MCF 10A (cell line): ENCODE measurements at places on chromosomes 12 and 14.

- H3K36me3 ChIP-seq = peaks cover 12% of the 10 kb centered on the region
- H3K27ac ChIP-seq = peak overlapping the region; percentile 75
- DNase-seq = no peak
These were observed 30.8 kb downstream of the PAWR start for GRCh38 chr12:79659961-79660431.

GRCh38 chr14:49221316-49221715, 364.9 kb downstream of the RPS29 start:
- DNase-seq = peak; percentile 32
- H3K36me3 ChIP-seq = no peaks in the 10 kb centered on the region
- H3K27me3 ChIP-seq = no peaks in the 10 kb centered on the region
- no peak overlapping the region for H3K27ac ChIP-seq

- H3K4me3 ChIP-seq = no peak overlapping the region
- no peaks in the 10 kb centered on the region for H3K4me1 ChIP-seq
- H3K27ac ChIP-seq = no peak overlapping the region
- H3K27me3 ChIP-seq = no peaks in the 10 kb centered on the region
These were observed 47.8 kb upstream of the LTA4H start for GRCh38 chr12:96083020-96083719.

DNA sequence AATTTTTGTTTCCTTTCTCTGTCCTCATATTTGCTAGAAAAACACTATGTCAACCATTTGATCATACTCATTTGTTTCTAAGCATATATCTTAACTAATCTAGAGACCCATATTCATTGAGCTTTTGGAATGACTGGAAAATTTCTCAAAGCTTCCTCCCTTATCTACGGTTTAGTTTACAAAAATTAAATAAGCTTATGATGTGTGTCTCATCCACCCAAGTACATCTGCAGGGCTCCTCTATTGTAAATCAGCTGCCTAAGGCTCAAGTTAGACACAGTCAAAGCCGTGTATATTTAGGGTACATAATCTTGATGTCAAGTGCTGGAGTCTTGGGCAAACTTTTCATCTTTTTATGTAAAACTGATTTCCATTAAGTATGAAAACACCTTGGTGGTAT, 370.5 kb downstream of the DIO2 start:
- peaks cover 44% of the 10 kb centered on the region for H3K27me3 ChIP-seq
- no peak overlapping the region for H3K4me3 ChIP-seq
- DNase-seq = no peak
- H3K4me1 ChIP-seq = no peaks in the 10 kb centered on the region

GRCh38 chr12:121050725-121051124, 11.7 kb upstream of the OASL start:
- H3K27me3 ChIP-seq = peaks cover 4% of the 10 kb centered on the region
- no peak overlapping the region for H3K4me3 ChIP-seq
- no peak for DNase-seq
- no peak overlapping the region for H3K27ac ChIP-seq
- H3K36me3 ChIP-seq = no peaks in the 10 kb centered on the region
- H3K4me1 ChIP-seq = no peaks in the 10 kb centered on the region

GRCh38 chr14:94738751-94739150, 31.2 kb downstream of the GSC start:
- H3K4me1 ChIP-seq = no peaks in the 10 kb centered on the region
- no peak overlapping the region for H3K4me3 ChIP-seq
- H3K27ac ChIP-seq = no peak overlapping the region

DNA sequence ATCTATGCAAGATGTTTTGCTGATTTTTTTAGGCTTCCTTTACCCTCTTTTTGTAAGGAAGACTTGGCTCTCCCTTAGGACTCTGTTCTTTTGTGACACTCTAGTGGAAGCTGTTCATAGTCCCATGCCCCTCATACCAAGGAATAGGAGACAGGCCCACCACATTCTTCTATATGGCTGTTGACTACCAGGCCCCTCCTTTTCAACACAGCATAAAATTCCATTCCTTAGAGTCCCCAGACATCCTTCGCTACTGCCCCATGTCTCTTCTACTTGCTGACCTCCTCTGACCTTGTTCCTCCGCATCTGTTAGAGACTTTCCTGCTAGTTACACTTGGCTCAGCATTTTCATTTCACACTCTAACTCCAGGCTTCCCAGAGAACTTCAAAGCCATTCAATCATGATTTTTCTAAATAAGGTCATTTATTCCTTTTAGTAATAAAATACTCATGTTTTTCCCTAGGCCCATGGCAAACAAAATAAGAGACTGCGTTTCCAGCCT, 9.7 kb downstream of the PIK3C2G start:
- no peak for DNase-seq
- H3K4me1 ChIP-seq = peaks cover 23% of the 10 kb centered on the region
- H3K4me3 ChIP-seq = peak overlapping the region; percentile 3
- peaks cover 6% of the 10 kb centered on the region for H3K36me3 ChIP-seq
- H3K27me3 ChIP-seq = no peaks in the 10 kb centered on the region
- H3K27ac ChIP-seq = peak overlapping the region; percentile 33

DNA sequence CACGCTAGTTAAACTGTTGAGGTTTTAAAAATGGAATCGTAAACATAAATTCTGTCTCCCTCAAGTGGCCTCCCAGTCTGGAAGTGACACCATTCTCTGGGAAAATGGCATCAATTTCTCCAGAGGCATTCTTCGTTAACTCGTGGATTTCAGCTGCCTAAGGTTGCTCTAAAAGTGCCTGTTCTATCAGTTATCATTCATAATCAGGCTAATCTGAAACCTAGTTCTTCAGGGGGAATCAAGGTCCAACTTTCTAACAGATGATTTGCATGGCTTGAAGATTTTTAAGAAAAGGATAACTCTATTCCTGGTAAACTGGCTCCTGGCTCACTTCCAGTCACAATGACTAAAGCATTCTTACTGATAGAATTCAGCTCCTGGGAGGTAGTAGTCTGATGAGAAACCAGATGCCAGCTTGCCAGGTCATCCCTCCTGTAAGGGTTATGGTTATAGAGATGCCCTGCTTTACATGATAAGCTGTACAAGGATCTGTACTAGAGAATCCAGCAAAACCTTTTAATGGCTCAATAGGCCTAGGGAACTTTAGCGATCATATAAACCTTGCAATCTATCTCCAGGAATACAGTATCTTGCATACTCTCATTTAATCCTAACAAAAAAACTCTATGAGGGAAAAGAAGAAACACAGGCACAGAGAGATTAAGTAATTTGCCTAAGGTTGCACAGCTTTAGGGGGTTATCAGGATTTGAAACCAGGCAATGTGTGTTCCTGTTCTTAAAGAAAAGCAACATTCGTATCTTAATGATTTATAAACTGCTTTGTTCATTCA, 1.5 kb downstream of the L3HYPDH start:
- peaks cover 27% of the 10 kb centered on the region for H3K36me3 ChIP-seq
- H3K4me1 ChIP-seq = peaks cover 27% of the 10 kb centered on the region
- peak overlapping the region; percentile 89 for H3K4me3 ChIP-seq
- no peaks in the 10 kb centered on the region for H3K27me3 ChIP-seq
- peak overlapping the region; percentile 86 for H3K27ac ChIP-seq

GRCh38 chr12:6827437-6827911, 733 bp upstream of the P3H3 start:
- DNase-seq = peak; percentile 87
- peaks cover 29% of the 10 kb centered on the region for H3K4me1 ChIP-seq
- peaks cover 94% of the 10 kb centered on the region for H3K27me3 ChIP-seq
- no peak overlapping the region for H3K27ac ChIP-seq
- no peaks in the 10 kb centered on the region for H3K36me3 ChIP-seq

DNA sequence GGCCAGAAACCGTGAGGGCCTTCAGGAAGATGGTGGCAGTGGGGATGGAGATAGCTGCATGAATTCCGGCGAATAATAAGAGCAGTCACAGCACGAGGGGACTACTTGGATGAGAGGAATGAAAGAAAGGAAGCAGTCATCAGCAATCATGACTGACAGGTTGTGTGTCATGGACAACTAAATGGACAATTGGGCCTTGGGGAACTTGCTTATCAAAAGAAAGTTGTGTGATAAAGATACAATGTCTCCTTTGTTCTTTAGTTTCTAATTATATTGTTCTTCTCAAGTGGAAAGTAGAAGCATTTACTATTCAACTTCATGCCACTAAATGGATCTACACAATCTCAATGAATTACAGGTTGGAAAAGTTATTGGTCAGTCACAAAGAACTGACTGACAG, 130.5 kb downstream of the TMTC1 start:
- H3K36me3 ChIP-seq = peaks cover 100% of the 10 kb centered on the region
- H3K27ac ChIP-seq = peak overlapping the region; percentile 76

- no peaks in the 10 kb centered on the region for H3K36me3 ChIP-seq
- no peak overlapping the region for H3K4me3 ChIP-seq
- DNase-seq = no peak
These were observed 30.6 kb upstream of the C14orf180 start for GRCh38 chr14:104548802-104549535.

GRCh38 chr12:79874665-79875064, 60.2 kb downstream of the PPP1R12A start:
- H3K4me1 ChIP-seq = no peaks in the 10 kb centered on the region
- H3K4me3 ChIP-seq = no peak overlapping the region
- DNase-seq = no peak
- H3K36me3 ChIP-seq = peaks cover 6% of the 10 kb centered on the region

GRCh38 chr12:130970165-130970907, 16.6 kb downstream of the ADGRD1 start:
- peaks cover 6% of the 10 kb centered on the region for H3K36me3 ChIP-seq
- H3K27me3 ChIP-seq = peaks cover 13% of the 10 kb centered on the region
- H3K27ac ChIP-seq = no peak overlapping the region
- no peak overlapping the region for H3K4me3 ChIP-seq
- DNase-seq = no peak

- H3K27me3 ChIP-seq = no peaks in the 10 kb centered on the region
- H3K36me3 ChIP-seq = no peaks in the 10 kb centered on the region
- H3K4me1 ChIP-seq = no peaks in the 10 kb centered on the region
- no peak for DNase-seq
- no peak overlapping the region for H3K27ac ChIP-seq
- no peak overlapping the region for H3K4me3 ChIP-seq
These were observed 168.1 kb downstream of the ADGRD1 start for GRCh38 chr12:131121705-131122405.

- no peak overlapping the region for H3K27ac ChIP-seq
- no peaks in the 10 kb centered on the region for H3K36me3 ChIP-seq
- H3K4me1 ChIP-seq = peaks cover 42% of the 10 kb centered on the region
- DNase-seq = no peak
- no peaks in the 10 kb centered on the region for H3K27me3 ChIP-seq
- no peak overlapping the region for H3K4me3 ChIP-seq
These were observed 2.1 kb downstream of the TNFAIP2 start for GRCh38 chr14:103125098-103126070.

- no peak overlapping the region for H3K4me3 ChIP-seq
- peaks cover 7% of the 10 kb centered on the region for H3K4me1 ChIP-seq
- H3K36me3 ChIP-seq = no peaks in the 10 kb centered on the region
These were observed 2.2 kb upstream of the PTGDR start for GRCh38 chr14:52265253-52265652.

- no peak overlapping the region for H3K4me3 ChIP-seq
- no peaks in the 10 kb centered on the region for H3K27me3 ChIP-seq
- DNase-seq = no peak
- H3K36me3 ChIP-seq = no peaks in the 10 kb centered on the region
These were observed 4.7 kb upstream of the HOXC10 start for GRCh38 chr12:53980104-53980801.

DNA sequence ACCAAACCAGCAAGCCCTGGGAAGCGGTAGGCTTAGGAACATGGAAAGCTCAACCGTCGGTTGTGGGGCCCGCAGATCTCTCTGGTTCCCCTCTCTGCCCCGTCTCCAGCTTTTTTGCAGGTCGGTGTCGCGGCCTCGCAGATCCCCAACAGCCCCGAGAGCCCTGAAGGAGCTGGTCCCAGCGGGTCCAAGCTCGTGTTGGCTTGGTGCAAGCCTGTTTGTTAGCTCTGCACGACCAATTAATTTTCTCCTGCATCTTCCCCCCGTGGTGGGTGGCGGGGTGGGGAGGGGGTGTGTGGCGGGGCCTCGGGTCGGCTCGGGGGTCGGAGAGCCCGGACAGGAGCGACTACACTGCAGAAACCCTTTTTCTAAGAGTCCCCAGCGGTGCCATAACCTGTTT, 449 bp upstream of the SLC24A4 start:
- no peak overlapping the region for H3K27ac ChIP-seq
- H3K4me1 ChIP-seq = no peaks in the 10 kb centered on the region
- H3K36me3 ChIP-seq = peaks cover 6% of the 10 kb centered on the region
- H3K27me3 ChIP-seq = peaks cover 36% of the 10 kb centered on the region
- H3K4me3 ChIP-seq = peak overlapping the region; percentile 53

DNA sequence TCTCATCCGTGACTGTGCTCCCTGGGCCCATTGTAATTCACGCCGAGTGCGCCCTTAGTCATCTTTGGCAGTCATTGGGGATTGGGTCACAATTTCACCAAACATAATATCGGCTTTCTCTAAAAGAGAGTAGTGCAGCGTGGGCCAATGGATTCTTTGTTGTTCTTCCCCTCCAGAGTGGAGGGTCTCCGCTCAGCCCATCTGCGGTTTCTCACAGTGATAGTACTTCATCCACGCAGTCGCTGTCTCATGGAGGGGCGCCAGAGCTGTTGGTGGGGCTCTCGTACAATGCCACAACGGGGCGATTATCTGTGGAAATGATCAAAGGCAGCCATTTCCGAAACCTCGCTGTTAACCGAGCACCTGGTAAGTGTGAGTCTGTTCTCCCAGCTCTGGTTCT, 321.8 kb downstream of the SNAPC1 start:
- H3K4me1 ChIP-seq = no peaks in the 10 kb centered on the region
- no peaks in the 10 kb centered on the region for H3K36me3 ChIP-seq
- DNase-seq = no peak

DNA sequence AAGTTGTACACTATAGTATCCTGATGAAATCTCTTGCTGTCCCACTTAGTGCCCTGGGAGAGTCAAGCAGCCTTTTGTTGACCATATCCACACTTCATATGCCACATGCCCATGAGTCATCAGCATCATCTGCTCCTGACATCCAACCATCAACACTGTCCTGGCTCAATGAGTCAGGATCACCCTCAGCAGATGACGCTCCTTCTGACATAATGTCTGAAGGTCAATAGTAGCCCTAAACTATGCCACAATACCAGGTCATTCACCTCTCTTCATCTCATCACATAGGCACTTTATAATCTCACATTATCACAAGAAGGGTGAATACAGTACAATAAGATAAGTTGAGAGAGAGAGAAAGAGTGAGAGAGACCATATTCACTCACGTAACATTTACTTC, 369.0 kb upstream of the FAR2 start:
- H3K4me1 ChIP-seq = peaks cover 7% of the 10 kb centered on the region
- H3K4me3 ChIP-seq = no peak overlapping the region
- no peaks in the 10 kb centered on the region for H3K27me3 ChIP-seq

DNA sequence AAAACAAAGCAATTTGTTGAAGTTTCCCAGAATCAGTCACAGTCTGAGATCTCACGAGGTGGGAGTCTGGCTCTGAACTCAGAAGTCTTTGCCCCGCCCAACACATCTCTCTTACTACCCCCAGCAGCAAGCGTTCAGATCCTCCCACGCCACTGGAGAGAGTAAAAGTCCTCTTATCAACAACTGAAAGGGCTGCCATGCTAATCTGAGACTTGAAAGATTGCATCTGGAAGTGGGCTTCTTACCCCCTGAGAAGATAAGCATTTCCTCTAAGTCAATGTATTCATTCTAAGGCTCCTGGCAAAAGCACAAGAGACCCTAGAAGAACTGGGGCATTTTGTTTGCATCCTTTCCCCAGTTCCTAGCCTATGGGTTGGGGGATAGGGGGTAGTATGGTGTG, 34.1 kb upstream of the STON2 start:
- H3K36me3 ChIP-seq = no peaks in the 10 kb centered on the region
- H3K27ac ChIP-seq = no peak overlapping the region
- no peak for DNase-seq
- H3K27me3 ChIP-seq = no peaks in the 10 kb centered on the region
